Endothelial cell (in vitro differentiated cells): ENCODE measurements at places on chromosomes 16 and 17.
A peak's percentile ranks its signal among the peaks of the same experiment; 100 is the strongest.

DNA sequence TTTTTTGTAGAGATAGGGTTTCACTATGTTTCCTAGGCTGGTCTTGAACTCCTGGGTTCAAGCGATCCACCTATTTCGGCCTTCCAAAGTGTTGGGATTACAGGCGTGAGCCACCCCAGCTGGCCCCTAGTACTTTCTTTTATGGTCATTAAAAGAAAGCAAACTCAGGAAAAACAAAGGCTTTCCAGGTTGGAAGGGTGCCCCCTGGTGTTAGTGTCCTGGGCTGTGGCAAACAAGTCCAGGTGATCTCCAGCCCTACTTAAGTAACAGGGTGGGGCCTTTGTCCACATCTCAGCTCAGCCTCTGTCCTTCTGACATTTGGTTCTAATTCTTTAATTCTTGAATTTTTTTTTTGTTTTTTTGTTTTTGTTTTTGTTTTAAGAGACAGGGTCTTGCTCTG is 6.9 kb downstream of the IGFBP4 start:
- peak; percentile 59 for DNase-seq

DNA sequence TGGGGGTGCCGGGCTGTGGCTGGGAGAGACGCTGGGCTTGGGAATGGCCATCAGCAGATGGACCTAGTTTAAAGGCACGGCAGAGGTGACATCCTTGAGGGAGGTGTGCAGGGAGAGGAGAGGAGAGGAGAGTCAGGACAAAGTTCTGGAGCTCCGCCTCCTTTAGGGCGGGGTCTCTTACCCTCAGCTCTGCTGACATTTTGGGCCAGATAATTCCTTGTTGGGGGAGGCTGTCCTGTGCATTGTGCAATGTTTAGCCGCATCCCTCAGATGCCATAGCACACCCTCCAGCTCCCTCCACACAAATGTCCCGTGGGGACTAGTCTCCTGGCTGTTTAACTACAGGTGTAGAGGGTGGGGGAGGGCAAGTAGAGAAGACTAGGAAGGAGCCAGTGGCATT is 48.3 kb downstream of the ARHGAP23 start:
- no peak for DNase-seq

- DNase-seq: no peak
Observed at GRCh38 chr16:67040906-67041305, 12.0 kb downstream of the CBFB start.

- no peak for DNase-seq
Observed at GRCh38 chr17:72822358-72823023, 270.0 kb downstream of the SLC39A11 start.

DNA sequence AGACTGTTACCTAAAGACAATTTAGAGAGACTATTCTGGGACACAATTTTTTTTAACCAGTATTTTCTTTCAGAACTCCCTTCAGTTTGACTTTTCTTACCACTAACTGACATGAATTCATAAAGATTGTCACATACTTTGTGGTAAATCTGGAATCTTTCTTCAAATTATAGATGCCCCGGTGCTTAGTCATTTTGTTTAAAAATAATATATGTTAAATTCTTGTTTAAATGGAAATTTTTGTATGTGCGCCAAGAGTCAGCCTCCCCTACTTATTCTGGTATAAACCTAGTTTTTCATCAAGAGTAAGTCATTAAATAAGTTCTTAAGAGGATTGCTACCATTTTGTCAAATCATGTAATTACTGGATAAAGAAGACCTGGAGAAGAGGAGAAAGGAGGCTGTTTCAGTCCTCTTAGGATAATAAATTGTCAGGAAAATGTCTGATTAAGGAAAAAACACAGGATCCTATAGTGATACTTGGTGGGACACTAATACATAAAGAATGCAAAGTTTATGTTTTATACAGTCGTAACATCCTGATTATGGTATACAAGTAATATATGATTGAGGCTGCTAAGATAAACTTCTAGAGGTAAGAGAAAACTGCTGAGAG is 424.4 kb downstream of the PMP22 start:
- DNase-seq: no peak

DNA sequence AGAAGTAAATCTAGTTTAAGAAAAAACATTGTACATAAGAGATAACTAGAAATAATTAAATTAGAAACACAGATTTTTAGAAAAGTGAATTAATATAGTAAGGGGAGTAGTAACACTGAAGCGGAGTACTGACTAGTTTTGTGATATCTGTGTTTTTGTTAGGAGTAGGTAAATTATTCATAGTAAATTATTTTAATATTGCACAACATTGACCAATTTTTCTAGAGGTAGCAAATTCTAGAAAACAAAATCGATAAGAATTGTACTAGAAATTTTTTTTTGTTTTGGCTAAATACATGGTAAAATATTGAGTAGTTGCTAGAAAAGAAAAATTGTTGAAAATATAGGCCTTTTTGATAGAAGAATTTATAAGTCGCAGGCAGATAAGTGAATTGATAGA is 156.5 kb downstream of the CHD9 start:
- no peak for DNase-seq

- no peak for DNase-seq
Observed at GRCh38 chr16:17159617-17160016, 311.1 kb downstream of the XYLT1 start.

- no peak for DNase-seq
Observed at GRCh38 chr17:49018748-49019147, 21.6 kb downstream of the IGF2BP1 start.

- no peak for DNase-seq
Observed at GRCh38 chr16:48011878-48012658, 143.7 kb downstream of the ABCC12 start.

GRCh38 chr16:81385031-81385756 is 59.4 kb upstream of the CMIP start:
- DNase-seq: no peak

GRCh38 chr17:81831957-81832607 is 1.0 kb downstream of the MCRIP1 start:
- no peak for DNase-seq

- DNase-seq: peak; percentile 20
Observed at GRCh38 chr16:12311309-12311708, 334.8 kb downstream of the SNX29 start.

- no peak for DNase-seq
Observed at GRCh38 chr17:3558603-3559269, 1.1 kb upstream of the TRPV3 start.

DNA sequence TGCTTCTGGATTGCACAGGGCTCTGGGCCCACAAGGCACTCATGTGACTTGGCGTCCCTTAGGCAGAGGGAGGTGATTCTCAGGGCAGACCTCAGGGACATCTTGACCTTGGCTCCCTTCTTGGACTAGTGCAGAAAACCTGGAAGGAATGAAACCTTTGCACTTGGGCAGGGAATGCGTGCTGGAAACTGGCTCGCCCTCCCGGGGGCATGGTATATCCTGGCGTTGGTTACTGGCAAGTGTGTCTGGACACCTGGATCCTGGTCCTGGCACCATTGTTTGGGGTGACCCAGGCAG is 63.5 kb upstream of the LGALS9 start:
- DNase-seq: no peak

DNA sequence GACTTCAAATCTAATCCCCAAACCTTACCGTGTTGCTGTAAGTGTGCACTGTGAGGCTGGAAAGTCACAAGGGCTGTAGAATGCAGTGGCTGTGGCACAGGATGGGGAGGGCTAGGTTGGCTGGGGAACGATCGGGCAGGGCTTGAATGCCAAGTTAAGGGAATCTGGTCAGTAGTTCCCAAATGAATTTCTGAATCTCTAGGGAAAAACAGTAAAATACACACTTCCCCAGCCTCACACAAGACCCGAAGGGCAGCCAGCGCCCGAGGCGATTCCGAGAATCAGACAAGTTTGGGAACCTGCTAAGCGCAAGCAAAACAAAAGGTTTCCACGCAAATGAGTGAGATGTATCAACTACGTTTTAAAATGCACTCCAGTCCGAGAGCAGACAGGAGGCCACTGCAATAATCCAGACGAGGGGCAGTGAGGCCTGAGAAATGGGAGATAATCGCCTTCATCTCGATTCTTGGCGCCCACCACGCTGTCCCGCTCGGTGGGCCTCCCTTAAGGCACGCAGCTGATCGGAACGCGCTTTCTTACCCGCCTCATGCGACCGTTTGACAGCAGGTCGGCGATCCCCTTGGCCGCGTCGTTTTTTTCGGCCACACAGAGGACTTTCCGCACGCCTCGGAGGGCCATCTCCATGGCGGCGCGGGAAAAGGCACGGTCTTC is 599 bp downstream of the TOP3A start:
- DNase-seq: no peak

DNA sequence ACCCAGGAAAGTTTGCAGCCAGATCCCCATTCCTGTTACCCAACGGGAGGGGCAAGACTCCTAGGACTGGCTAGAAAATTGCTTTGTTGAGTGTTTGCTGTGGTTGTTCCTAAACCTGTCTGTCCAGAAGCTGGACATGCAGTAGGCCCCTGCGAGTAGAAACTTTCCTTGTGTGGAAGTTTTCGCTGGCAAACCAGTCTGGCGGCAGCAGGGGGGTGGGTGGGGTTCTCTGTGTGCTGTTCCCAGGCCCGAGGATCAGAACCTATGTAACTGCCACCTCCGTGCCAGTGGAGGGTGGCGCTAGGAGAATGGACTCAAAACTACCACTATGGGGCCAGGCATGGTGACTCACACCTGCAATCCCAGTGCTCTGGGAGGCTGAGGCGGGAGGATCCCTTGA is 9.2 kb downstream of the SGSM2 start:
- no peak for DNase-seq

GRCh38 chr16:84459941-84460405 is 44.5 kb downstream of the MEAK7 start:
- no peak for DNase-seq

DNA sequence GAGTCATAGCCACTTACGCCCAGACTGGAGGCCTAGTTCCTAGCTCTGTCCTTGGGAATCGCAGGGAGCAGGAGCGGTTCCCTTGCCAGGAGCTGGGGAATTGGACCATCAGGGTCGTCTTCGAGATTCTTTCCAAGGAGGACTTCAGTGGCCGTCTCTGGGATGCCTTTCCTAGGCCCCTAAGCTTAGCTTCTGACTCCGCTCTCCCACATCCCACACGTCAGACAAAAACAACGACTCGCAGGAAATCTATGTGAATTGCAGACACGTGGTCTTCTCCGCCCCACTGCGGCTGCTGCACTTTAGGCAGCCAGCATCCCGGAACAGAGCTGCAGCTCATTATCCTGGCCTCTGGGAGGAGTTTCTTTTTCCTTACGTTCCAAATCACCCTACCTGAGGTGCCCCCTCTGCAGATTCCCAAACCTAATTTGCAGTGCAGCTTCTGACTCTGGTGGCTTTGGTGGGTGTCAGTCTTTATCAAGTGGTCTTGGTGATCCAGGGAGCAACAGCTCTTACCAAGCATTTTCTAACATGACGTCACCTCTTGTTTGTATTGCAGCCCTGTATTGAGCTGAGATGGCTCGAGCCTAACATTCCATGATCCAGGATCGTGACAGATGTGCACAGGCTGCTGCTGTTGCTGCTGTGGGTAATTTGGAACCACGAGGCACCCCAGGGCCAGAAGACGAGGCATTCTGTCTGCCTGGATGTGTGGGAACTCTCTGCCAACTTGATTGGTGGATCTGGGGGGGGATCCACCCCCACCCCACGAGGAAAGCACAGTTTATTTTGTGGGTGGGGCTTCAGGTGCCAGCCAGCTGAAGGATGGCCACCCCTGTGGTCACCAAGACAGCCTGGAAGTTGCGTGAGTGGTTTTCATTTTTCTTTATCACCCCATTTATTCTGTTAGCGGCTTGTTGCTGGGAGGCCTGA is 1.1 kb downstream of the KATNB1 start:
- DNase-seq: peak; percentile 51

GRCh38 chr17:31515267-31515666 is 123.8 kb downstream of the RAB11FIP4 start:
- no peak for DNase-seq

DNA sequence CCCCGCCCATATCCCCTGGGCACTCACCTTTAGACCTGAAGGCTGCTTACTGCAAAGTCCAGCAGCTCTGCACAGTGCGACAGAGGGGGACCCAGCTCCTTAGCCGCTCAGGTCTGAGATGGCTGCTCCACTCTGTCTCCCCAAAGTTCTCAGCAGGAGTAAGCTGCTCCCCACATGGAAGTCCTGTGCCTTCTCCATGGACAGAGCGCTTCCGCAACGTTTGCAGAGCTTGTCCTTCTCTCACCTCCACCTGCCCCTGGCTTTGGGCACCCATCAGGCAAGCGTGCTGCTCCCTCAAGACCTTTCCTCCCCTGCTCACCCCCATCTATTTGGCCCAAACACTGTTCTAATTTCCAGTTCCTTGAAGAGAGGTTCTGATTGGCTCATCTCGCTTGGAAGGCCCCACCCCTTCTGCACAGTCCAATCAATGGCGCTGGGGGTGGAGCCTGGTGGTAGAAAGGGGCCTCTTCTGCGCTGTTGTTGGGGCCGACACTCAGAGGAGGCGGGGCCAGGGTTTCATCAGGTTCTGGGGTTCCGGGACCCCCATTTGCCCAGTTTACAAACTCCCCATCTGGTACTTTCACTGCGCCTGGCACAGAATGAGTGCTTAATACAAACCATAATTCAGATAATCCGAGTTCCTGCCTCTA is 137.2 kb downstream of the CYLD start:
- no peak for DNase-seq

DNA sequence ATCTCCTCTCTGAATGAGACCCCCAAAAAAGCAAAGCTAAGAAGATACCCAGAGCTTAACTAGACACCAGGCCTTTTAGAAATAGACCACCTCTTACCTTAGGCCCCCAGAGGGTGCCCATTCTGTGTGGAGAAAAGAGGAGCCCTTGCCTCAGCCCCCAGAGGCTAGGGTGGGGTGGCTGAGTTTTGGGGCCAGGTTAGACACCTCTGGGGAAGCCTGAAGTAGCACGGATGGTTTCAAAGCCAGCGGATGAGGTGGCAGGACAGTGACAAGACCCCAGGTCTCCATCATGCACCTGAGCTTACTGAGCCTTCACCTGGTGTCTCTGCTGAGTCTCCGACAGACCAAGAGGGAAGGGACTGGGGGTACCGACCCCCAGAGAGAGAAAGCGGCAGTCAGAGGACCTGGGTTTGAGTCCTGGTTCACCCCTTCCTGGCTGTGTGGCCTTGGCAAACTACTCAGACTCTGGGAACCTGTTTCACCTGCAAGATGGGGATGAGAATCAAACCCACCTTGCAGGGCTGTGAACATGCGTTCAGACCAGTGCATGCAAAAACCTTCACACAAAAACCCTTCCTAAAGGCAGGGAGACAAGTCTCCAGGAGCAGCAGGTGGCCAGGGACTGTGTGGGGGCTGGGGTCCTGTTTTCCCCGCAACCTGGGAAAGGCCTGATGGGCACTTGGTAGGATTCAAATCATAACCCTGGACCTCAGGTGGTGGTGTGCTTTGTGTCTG is 7.7 kb downstream of the SCGB1C2 start:
- peak; percentile 1 for DNase-seq

- DNase-seq: no peak
Observed at GRCh38 chr16:15770512-15770911, 86.3 kb downstream of the MYH11 start.

GRCh38 chr16:3118204-3118790 is 5.9 kb downstream of the ZNF205 start:
- no peak for DNase-seq
